NCI-H69 (cell line): ENCODE measurements at places on chromosomes 13 and 19.

DNA sequence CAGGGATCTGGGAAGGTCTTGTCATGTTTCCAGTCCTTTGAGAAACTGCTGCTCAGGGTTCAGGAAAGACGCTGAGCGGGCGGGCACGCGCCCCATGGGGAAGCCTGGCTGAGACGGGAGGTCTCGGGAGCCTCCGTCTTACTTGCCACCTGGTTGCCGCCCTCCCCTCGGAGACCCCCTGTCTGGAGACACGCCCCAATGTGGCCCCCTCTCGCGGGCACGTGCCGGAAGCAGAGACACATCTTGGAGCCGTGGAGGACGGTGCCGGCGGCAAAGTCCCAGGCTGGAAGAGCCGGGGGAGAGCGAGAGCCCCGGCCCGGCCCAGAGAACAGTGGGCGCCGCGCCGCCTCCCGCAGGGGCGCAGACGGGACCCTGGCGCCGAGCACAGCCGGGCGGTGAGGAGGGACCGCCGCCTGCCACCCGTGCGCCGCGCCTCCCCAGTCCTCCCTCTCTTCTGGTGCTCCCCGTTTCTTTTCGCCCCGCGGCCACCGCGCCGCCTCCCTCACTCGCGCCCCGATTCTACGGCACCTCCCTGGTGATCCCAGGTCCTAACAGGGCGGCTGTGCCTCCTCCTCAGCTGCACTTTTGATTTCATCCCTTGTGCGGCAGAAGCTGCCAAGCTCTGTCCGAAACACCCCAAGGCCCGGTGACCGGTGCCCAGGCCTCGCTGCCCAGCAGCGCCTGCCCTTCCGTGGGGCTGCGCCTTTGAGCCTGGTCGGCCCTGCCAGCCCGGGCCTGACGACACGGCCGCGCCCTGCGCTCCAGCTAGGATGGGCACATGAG is 15.5 kb downstream of the GJB2 start:
- DNase-seq = no peak

DNA sequence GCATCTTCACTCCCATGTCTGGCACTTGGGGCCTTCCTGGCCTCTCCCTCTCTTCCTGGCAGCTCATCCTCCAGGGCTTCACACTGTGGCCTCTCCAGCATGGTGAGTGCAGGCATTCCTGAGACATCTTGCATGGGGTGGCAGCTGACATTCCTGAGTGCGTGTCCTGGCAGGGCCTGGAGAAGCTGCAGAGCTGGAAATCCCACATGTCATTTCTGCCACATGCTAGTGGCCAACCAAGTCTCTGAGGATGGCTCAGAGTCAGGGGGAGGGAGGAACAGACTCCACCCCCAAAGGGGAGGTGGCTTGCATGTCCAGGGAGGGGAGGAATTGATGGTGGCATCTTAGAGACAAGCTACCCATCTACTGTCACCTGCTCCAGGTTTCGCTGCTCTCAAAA is 41.6 kb upstream of the AMER2 start:
- DNase-seq = no peak

DNA sequence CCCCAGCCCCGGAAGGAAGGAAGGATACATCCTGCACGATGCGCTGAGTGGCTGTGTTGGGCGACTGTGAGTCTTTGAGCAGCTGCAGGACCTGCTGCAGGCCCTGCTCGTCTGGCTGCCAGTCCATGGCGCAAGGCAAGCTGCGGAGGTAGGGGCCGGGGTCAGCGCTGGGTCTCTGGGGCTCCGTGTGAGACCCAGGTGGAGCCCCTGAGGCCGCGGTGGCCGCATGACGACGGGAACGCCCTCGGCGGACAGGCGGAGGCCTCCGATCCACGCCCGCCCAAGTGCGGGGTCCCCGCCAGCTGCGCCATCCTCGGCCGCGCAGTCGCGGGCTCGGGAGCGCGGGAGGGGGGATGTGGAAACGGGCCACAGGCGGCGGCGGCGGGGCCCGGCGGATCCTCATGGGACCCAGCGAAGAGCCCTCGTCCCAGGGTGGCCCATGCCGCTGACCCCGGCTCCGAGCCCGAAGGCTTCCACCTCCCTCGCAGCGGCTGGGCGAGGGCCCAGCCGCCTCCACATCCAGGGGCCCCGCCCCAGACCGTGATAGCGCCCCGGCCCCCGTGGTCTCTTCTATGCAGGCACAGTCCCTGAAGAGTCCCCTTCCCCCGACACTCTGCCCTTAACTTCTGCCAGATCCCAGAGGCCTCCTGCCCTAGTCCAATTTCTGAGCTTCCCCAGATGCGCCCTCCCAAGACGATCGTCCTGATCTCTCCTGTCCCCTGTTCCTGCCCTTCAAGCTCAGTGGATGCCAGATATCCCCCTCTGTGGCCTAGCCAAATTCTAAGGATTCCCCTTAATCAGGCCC is 2.7 kb downstream of the TNPO2 start:
- no peak for DNase-seq

GRCh38 chr19:4705413-4706131 is 18.1 kb downstream of the DPP9 start:
- DNase-seq = no peak

DNA sequence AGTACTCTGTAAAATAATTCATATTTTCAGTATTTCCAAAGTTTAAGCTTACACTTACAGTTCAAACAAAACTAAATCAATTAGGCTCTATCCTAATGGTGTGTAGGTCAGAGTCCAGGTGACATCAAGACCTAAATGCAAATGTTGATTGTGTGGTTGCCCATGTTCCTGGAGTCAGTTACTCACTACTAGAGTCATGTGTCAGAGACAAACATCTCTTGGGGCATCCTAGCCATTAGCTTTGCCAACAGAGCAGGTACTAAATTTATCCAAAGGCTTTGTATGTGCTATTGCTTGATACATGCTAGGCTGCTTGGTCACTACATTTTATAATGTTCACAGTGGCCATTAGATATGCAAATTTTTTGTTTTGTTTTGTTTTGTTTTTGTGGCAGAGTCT is 11.7 kb downstream of the SPRY2 start:
- DNase-seq = no peak
